CD4-positive, alpha-beta memory T cell (primary cell): ENCODE measurements at places on chromosomes 3 and 15.

- peak; percentile 56 for DNase-seq
- H3K36me3 ChIP-seq: no peaks in the 10 kb centered on the region
- H3K27ac ChIP-seq: peak overlapping the region; percentile 89
- H3K4me1 ChIP-seq: peaks cover 66% of the 10 kb centered on the region
- peak overlapping the region; percentile 92 for H3K4me3 ChIP-seq
These were observed 734 bp downstream of the TBL1XR1 start for GRCh38 chr3:177196456-177197040.

DNA sequence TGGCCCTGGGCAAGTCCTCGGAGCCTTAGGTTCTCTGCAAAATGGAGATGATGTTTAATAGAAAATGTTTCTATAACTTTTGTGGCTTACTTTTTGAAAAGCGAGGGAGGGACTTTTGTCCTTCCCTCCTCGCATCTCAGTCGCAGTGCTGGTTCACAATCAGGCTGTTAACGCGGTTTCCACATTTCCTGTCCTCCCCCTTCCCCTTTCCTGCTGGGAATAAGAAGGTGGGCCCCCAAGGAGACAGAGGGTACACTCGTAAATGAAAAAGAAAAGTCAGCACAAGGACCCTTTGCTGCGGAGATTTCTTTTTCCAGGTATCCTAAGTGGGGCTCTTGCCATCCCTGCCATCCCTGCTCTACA lies 29.5 kb downstream of the ARHGAP31 start:
- H3K36me3 ChIP-seq: no peaks in the 10 kb centered on the region
- no peak for DNase-seq
- H3K27me3 ChIP-seq: no peaks in the 10 kb centered on the region

GRCh38 chr15:95024351-95024750 lies 793.0 kb downstream of the MCTP2 start:
- no peaks in the 10 kb centered on the region for H3K27me3 ChIP-seq
- H3K27ac ChIP-seq: no peak overlapping the region
- no peaks in the 10 kb centered on the region for H3K36me3 ChIP-seq
- no peak overlapping the region for H3K4me3 ChIP-seq
- DNase-seq: no peak

DNA sequence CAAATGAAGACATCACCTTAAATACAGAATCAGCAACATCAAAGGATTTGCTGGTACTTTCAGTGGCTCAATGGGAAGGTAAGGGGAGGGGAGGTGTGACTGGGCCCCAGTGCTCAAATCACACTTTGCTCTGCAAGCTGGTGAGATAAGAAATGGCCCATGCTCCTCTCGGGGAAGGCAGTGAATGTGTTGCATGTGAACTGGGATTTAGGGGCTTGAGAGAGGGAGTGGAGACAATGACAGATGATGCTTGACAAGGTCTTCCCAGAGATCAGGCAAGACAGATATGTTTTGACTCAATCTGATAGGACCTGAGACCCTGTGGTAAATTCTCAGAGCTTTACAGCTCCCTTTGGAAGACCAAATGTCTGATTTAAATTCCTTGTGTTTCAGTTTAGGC lies 233.0 kb upstream of the PROK2 start:
- no peaks in the 10 kb centered on the region for H3K4me1 ChIP-seq
- H3K27ac ChIP-seq: no peak overlapping the region
- H3K27me3 ChIP-seq: no peaks in the 10 kb centered on the region
- H3K36me3 ChIP-seq: no peaks in the 10 kb centered on the region
- H3K4me3 ChIP-seq: no peak overlapping the region

GRCh38 chr15:40444736-40445135 lies 4.0 kb downstream of the BAHD1 start:
- no peak overlapping the region for H3K4me3 ChIP-seq
- no peaks in the 10 kb centered on the region for H3K27me3 ChIP-seq
- DNase-seq: no peak
